ENCODE measurements at places on chromosomes 2 and 18.

- DNase-seq: no peak
Observed at GRCh38 chr18:46917803-46918600, 600 bp downstream of the KATNAL2 start.

DNA sequence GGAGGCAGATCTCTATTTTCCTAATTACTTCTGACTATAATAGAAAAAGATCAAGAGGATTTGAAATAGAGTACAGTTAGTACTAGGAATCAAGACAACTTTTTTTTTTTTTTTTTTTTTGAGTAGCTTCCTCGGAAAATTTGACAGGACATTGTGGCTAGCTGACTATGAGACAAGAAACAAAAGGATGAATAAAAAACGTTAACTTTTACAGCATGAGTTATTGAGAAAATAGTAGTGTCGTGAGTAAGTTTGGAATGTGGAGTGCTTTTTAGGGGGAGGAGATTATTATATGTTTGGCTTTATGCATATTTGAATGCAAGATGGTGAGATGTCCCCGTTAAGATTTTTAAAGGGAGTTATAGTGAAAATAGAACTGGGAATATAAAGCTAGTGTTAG is 27.7 kb upstream of the CPS1 start:
- no peak for DNase-seq

DNA sequence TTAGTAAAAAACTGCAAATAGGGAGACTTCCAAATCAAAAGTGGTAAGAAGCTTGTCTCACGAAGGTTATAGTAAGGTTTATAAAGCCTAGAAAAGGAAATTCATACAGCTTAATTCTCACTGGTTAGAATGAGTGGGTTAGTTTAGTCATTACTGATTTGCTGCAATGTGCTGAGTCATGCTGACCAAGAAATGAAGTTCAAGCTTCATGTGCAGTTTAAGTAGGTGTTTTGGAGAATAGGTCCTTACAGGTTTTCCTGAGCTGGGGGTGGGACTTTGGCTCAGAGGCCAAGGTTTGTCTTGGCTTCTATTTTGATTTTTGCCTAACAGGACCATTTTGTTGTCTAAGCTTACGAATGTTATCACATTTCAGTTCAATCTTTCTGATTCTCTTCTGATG is 15.1 kb downstream of the CLIP4 start:
- DNase-seq: no peak

- no peak for DNase-seq
Observed at GRCh38 chr2:210833403-210833802, 277.0 kb downstream of the CPS1 start.

- DNase-seq: no peak
Observed at GRCh38 chr2:23244617-23245016, 140.4 kb upstream of the KLHL29 start.

DNA sequence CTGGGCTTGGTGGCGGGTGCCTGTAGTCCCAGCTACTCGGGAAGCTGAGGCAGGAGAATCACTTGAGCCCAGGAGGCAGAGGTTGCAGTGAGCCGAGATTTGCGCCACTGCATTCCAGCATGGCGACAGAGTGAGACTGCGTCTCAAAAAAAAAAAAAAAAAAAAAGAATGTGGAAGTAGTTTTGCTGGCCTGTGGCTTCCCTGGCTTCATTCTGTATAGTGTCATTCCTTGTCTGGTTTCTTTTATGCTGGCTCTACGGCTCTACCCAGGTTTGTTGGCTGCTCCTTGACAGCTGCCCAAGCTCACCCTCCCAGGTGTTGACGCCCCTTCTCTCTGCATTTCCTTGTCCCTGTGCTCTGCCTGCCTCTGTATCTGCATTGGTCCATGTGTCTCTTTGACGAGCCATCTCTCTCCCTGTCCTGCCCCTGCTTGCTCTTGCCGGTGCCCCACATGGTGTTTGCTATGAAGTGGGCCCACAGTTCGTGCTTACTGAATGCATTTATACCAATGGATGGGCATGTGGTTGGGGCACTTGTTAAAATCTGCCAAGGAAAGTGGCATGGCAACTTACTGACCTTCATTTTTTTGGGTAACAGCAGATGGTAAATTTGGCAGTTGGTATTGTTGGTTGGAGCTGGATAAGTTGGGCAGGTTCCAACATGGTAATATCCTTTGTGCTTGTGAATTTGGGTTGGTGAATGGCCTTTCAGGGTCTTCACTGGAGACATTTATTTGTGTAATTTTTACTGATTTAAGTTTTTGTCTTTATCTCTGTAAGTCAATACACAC is 113.9 kb downstream of the MAP4K4 start:
- DNase-seq: no peak

- no peak for DNase-seq
Observed at GRCh38 chr2:42057902-42058450, 10.2 kb downstream of the PKDCC start.

DNA sequence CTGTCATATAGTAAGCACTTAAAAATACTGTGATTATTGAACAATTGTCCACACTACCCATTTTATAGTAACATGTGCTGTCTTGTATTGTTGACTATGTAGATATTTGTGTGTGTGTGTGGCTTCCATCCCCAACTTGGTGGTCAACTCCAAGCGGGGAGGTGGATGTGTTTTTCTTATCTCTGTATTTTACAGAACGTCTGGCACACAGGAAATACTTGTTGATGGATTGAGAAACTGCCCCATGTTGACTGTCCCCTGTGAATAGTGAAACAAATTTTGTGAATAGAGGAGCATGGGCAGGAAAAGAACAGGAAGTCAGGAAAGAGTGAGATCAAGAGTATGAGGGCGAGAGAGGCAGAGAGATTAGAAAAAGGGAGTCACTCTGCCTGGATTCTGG is 83.6 kb downstream of the CELF4 start:
- DNase-seq: no peak

DNA sequence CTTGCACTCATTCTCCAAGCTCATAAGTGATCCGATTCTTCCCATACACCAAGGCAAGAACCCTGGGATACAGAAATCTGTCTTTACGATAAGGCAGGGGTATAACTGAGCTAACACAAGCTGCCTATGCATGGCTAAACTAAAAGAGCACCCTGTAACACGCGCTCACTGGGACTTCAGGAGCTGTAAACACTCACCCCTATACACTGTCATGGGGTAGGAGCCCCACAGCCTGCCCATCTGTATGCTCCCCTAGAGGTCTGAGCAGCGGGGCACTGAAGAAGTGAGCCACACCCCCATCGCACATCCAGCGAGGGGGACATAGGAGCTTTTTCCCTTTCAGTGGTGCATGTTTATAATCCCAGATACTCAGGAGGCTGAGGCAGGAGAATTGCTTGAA is 46.7 kb downstream of the METTL8 start:
- no peak for DNase-seq

- no peak for DNase-seq
Observed at GRCh38 chr2:161912154-161912553, 161.9 kb downstream of the DPP4 start.

DNA sequence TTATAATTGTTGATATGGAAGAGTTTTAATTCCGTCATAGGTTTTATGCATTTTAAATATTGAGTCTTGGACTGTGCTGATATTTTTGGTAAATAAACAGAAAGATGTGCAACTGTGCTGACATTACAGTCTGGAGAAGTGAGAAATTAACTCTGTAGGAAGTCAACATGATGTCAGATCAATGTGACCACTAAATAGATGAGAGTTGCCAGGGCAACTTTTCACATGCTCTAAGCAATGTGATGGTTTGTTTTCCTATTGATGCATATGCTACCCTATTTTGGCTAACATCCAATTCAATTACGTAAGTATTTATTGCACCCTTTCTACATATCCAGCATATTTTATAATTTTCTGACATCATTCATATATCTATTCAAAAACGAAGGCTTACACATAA is 1109.3 kb downstream of the TSN start:
- DNase-seq: no peak

- no peak for DNase-seq
Observed at GRCh38 chr2:238948765-238949641, 101.1 kb downstream of the TWIST2 start.

GRCh38 chr18:47036298-47036874 is 965 bp upstream of the ELOA2 start:
- no peak for DNase-seq

- no peak for DNase-seq
Observed at GRCh38 chr18:22349317-22349898, 68.3 kb downstream of the CTAGE1 start.

GRCh38 chr18:21164548-21165095 is 53.0 kb upstream of the ROCK1 start:
- no peak for DNase-seq

DNA sequence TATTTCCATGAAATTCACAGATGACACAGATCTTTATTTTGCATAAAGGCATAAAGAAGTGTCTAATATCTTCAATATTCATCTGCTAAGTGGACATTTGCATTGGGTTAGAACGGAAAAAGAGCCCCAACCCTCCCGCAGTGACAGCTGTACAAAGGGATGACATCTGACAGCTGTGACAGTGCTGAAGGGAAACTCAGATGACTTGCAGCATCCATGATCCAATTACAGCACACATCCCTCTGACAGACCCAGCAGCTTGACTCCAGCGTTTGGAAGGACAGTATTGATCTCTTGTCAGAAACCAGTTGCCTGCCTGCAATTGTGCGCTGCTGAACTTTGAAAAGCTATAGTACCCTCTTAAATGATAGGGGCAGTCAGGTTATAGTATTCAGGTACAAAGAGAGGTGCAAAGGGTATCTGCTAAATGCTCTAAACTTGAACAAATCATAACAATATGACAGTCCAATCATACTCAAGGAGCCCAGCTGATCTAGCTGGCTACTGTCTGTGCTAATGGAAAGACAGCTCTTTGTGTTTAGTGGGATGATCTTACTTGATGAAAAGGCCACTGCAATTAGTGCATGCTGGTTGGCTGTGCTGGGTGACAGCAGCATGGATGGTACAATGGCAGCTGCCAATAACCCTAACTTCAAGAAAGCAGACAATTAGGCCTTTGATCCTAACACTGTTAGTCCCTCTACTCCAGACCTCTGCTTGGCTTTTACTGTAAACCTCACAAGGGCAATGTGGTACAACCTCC is 599.2 kb downstream of the NR4A2 start:
- DNase-seq: no peak

GRCh38 chr18:24138409-24138788 is 463 bp upstream of the CABYR start:
- DNase-seq: no peak

GRCh38 chr2:38685116-38685735 is 19.3 kb downstream of the GALM start:
- no peak for DNase-seq

DNA sequence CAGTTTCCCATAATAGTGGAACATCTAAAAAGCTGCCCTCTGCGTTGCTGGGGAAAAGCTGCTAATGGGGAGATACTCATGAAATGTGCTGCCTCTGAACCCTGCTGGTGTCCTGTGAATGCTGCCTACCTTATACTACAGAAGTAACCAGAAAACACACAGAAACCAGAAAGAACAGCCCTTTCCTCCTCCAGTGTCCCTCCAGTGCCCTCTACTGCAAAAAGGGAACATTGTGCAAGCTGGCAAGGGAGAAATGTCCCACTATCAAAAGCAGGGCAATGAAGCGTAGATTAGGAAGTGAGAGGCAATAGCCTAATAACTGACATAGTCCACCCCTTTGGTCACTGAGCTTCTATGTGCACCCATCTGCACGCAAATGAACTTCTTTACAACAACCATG is 162.7 kb upstream of the ETAA1 start:
- no peak for DNase-seq

DNA sequence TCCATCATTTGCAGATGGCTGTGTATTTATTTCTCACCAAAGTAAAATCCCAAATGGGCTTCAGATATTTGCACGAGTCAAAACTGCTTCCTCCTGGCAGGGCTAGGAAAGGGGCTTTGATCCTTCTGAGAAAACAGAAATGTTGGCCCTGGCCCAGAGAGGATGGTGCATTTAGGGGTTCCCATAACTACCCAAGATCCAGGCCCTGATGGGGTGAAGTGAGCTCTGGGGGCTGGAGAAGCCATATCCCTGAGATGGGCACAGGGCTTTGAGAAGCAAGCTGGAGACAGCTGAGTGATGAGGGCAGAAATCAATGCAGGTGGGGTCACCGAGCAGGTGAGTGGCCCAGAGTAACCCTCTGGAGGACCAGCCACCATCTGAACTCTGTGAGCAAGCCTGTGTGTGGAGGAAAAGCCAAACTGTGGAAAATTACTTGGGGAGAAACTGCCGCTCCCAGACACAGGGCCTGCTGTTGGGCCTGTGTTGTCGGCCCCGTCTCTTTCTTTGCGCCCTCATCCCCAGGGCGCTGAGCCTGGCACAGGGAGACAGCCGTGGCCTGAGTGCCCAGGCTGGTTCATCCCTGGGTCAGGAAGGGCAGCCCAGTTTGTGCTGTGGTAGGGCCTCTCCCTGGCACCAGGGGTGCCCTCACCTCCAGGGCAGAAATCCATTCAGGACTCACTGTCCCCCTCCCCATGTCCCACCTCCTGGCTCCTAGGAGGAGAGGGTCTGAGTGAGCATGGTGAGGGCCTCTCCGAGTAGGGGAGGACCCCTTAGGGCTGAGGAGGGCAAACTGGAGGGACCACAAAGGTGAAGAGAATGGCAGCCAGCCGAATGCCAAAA is 167.8 kb upstream of the HAAO start:
- DNase-seq: no peak

DNA sequence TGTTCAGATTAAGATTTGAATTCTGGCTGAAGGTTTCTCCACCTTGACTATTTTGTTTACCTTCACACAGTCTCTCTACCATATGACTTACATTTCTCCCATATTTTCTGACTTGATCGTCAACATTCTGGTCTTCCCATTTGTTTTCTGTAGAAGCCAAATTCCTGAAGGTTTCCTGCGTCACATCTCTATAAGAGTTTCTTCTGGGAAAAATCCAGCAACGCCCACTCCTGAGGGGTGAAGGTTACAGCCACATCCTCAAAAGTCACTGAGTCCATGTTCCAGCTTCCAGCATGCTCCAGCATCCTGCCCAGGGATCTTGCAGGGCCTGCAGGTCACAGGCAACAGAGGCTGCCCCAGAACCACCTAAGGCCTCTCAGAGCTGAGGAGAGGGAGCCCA is 47.5 kb downstream of the NBEAL1 start:
- no peak for DNase-seq

GRCh38 chr2:65504201-65504600 is 71.8 kb upstream of the SPRED2 start:
- DNase-seq: no peak

- no peak for DNase-seq
Observed at GRCh38 chr18:56574861-56575260, 63.5 kb downstream of the TXNL1 start.

DNA sequence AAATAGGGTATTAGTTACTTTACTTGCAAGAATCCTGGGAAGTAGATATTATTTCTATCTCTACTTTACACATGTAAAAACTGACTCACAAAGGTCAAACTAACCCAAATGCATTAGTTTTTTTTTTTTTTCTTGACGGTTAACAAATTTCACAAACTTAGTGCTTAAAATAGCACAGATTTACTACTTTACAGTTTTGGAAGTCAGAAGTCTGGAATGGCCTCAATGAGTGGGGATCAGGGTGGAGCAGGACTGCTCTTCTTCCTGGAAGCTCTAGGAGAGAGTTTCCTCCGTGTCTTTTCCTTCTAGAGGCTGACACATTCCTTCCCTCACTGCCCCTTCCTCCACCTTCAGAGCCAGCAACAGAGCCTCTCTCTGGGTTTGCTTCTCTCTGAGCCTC is 117.2 kb downstream of the COL6A3 start:
- DNase-seq: no peak

Data from heart left ventricle (tissue), 16 donors.